ENCODE measurements at places on chromosomes 2 and 18.

GRCh38 chr2:72990695-72991438 is 73.5 kb downstream of the EMX1 start:
- no peak overlapping the region for H3K4me3 ChIP-seq
- no peaks in the 10 kb centered on the region for H3K36me3 ChIP-seq
- no peaks in the 10 kb centered on the region for H3K4me1 ChIP-seq
- no peak for DNase-seq

- H3K36me3 ChIP-seq = no peaks in the 10 kb centered on the region
- DNase-seq = no peak
- no peaks in the 10 kb centered on the region for H3K27me3 ChIP-seq
- no peak overlapping the region for H3K27ac ChIP-seq
Measured at GRCh38 chr2:191108331-191108730, 42.5 kb downstream of the STAT4 start.

GRCh38 chr18:57624988-57625387 is 3.4 kb upstream of the NARS1 start:
- H3K27me3 ChIP-seq = no peaks in the 10 kb centered on the region
- H3K27ac ChIP-seq = no peak overlapping the region
- H3K4me1 ChIP-seq = peaks cover 22% of the 10 kb centered on the region
- peak; percentile 55 for DNase-seq
- no peak overlapping the region for H3K4me3 ChIP-seq

DNA sequence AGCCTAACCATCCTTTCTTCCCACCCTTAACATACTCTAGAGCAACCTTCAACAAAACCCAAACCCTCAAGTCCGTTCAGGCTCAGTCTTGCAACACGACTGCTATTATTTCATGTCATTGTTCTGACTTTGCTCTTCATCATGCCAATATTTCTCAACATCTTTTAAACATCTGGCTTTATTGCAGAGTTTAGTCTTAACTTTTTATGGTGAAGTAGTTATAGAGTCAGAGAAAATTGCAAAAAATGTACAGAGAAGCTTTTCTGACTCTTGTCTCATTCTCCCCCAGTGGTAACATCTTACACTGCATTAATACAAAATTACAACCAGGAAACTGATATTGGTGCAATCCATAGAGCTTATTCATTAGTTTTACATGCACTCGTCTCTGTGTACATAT is 3.9 kb downstream of the MARCO start:
- H3K4me3 ChIP-seq = no peak overlapping the region
- H3K4me1 ChIP-seq = peaks cover 15% of the 10 kb centered on the region
- no peaks in the 10 kb centered on the region for H3K27me3 ChIP-seq
- H3K36me3 ChIP-seq = no peaks in the 10 kb centered on the region
- no peak overlapping the region for H3K27ac ChIP-seq
